Tibial nerve (tissue), 4 donors: ENCODE measurements at places on chromosomes 2 and 18.

DNA sequence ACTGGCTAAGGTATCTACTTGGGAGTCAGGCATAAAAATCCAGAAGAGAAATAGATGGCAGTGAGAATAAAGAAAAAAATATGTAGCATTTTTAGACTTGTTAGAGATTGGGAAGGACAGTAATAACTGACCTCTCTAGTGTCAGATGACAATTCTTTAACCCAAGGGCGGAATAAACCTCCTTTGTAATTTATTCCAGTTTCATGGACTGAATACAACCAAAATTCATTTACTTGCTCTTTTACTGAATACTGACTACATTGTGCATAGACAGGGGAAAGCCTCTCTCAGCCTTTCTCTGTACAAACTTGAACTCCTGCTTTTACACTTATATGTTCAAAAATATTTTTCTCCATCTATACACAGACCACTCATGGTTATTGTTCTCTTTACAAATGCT, 475.3 kb upstream of the RAB12 start:
- no peak for DNase-seq

GRCh38 chr2:134574611-134575330, 144.0 kb downstream of the TMEM163 start:
- no peak for DNase-seq

DNA sequence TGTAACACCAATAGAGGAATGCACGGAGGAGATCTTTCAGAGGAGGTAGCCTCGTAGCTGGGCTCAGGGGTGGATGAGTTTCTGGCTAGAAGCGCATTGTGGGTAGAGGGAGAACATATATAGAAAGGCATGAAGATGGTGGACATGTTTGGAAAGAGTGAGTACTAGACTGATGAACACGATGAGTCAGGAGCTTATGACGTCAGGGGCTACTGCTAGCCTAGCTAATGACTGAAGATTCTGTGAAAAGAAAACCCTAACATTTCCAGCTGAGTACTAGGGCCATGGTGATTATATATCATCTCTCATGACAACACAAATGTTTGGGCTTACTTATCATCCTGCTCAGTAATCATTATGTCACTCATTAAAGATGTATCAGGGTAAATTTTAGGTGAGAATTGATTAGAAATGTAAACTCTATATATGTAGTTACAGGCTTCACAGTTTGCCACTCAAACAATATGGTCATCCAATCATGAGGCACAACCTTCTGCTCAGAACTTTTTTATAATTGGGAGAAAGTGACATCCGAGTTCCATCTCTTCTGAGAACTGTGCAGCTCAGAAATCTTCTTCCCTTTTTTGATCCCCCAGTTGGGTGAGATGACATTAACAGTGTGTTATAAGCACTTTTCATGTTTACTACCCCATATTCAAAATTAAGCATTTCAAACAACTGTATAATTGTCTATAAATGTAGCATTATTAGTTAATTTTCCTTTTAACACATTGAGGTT, 22.2 kb upstream of the IL1RN start:
- no peak for DNase-seq

- no peak for DNase-seq
Observed at GRCh38 chr2:121605820-121606733, 43.2 kb downstream of the CLASP1 start.

- DNase-seq, result no peak
Observed at GRCh38 chr2:230602562-230603230, 109.9 kb upstream of the CAB39 start.

- DNase-seq, result no peak
Observed at GRCh38 chr2:11574176-11575046, 40.6 kb downstream of the GREB1 start.

DNA sequence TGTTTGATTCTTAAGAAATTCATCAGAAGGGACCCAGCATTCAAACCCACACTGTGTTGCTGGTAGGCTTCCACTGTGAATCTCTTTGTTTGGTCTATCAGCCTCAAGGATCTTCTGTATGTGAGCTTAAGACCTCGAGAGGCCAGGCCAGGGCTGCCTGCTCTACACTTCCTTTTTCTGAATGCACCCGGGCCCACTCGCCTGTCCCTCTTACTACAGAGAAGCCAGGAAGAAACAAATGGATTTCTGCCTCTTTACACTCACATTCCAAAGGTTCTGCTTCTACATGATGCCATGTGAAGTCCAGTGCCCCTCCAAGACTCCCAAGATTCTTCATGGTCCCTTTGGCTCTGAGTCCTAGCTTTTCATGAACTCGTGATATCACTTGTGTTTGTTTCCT, 25.4 kb upstream of the MRPL19 start:
- no peak for DNase-seq

GRCh38 chr2:164103271-164103670, 367.5 kb upstream of the FIGN start:
- no peak for DNase-seq

DNA sequence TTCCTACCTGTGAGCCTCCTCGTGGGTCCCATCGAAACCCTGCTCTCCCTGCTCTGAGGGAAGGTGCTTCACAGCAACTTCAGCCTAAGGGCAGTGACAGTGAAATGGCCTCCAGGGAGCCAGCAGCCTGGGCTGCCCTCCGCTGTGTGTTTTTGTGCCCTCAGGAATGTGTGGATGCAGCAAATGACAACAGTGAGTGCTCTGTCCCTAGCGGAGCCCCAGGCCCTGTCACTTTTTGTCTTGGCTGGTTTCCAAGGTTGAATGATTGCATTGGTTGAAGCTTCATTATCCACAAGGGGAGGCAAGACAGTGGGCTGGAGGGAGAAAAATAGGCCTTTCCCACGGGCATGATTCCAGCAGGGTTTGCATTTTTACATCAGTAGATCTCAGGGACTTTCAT, 42.9 kb downstream of the STON1 start:
- DNase-seq, result no peak

DNA sequence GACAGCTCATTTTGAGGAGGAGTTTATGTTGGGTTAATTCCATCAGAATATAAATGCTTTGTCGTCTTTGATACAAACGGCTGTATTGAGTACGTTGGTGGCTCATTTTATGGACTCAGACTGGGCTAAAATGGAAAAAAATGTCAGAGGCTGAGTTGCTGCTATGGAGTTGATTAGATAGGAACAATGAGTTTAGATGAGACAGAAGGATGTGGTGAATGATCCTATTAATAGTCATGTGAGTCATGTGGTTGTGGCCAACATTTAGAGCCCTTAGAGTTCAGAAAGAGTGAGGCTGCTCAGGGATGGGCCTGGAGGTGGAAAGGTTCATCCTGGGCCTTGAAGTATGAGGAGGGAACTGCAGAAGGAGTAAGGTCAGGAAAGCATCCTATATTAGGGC, 434.2 kb downstream of the MEIS1 start:
- DNase-seq, result no peak

DNA sequence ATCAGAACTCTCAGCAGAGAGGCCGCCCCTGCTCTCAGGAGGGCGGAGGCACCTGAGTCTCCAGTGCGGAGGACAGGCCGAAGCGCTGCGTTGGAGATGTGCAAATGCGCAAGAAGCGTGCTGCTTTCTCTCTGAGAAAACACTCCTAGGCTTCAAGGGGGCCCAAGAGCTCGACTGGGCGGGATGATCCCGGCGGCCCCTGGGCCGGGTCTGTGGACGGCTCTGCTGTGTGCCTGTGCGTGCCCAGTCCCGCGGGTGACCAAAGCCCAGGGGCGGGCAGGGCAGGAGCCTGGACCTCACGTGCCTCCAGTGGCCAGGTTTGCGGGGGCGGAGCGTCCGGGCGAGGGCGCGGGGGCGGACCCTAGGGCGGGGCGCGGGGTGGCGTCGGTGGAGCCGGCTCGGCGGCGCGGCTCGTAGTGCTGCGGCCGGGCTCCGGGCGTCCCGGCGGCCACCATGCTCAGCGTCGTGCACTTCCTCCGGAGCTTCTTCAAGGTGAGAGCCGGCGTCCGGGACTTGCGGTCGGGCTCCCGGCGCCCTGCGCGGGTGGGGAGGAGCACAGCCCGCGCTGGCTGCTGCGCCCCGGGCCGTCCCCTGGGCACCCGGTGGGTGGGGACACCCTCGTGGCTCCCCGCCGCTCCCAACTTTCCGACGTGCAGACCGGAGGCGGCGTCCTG, at the start of gene ARHGEF4:
TSS of gene ARHGEF4 (plus strand) at position 414 of the 674 bp plus-strand sequence. CDS start at position 454, 40 bp downstream.
- no peak for DNase-seq

DNA sequence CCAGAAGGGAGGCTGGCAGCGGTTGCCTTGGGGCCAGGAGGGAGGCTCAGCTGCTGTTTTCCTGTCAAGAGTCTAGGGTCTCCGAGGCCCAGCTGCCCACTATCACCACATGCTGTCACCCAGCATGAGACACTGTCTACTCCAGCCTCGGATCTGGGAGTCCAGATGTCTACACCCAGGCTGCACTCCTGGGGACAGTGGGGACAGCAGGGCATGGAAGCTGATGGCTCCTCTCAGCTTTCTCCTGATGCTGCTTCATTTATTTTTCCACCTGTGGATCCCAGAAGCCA, 134.0 kb downstream of the PTGR3 start:
- DNase-seq, result no peak

DNA sequence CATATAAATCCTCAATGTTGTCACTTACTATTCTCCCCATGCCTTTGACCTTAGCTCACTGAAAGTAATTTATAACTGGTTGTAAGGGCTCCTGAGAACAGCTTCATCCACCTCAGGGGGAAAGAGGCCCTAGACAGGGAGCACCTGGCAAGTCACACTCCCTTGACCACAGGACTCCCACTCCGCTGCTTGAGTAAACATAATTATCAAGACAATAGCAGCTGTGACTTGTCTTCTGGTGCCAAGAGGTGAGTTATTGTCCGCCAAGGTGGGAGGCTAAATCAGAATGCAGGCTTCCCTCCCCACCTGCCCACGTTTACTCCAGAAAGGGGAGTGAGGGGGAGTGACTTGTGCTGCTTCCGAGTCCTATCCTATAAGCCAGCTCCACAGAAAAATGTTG, 230.6 kb upstream of the LRATD1 start:
- no peak for DNase-seq

DNA sequence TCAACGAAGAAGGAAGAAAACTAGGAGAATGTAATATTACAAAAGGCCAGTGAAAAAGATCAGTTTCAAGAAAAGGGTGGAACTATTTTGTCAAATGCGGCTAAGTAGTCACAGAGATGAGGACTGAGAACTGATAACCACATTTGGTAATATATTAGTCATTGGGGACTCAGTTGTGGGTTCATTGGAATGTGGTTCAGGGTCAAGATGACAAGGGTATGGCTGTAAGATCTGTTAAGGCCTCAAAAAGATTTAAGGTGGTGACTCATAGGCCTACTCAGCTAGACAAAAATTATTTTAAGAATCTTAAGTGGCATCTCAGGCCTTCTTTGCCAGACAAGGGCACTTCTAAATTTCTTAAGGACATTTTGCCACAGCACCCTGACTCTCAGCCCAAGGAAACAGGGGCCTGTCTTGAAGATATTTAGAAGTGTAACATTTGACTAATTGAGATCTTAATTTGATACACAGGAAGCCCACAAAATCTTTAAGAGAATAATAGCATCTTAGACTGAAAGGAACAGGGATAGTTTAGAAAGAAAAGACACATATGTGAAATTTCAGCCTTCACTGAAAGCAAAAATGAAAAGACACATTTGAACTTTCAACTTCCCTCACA, 81.3 kb downstream of the STRADB start:
- no peak for DNase-seq

DNA sequence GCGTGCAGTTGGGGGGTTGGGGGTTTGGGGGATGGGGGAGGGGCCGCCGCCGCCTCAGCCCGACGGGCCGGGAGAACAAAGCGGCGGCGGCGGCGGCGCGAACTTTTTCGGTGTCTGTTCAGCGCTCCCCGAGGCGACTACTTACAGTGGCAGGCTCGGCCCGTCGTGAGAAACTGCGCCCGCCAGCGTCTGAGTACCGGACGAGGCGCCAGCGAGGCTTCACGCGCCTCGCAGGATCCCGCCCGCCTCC, 172 bp downstream of the PRKD3 start:
- DNase-seq, result peak; percentile 70

- DNase-seq, result peak; percentile 83
Observed at GRCh38 chr2:231714639-231715498, 6.5 kb downstream of the PTMA start.

DNA sequence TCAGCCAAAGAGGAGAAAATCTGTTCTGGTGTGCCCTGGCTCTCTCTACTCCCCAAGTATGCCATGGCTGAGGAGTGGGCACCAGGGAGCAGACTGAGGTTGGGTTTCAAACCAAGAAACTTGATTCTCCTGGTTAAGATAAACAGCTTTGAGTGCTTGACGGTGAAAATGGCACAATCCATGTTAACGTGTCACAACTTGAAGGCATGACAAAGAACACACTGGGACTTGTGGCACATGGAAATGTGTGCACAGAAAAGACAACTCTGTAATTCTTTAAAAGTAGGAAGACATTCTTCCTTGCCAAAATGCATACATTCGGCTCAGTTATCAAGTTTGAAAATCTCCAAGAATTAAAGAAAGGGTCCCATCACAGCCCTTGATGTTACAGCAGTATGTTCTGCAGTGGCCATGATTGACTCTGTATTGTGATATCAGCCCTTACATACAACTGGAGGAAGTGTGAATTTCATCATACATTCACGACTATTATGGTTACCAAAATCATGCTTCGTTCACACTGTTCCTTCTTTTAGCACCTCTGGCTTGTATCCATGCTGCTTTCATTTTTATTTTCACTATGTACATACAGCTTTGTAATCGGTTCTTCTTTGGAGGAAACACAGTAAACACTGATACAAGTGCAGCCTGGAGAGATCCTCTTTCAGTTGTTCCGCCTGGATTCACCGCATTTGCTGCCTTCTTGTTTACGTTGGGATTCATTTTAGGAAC, 15.6 kb upstream of the ACTG2 start:
- DNase-seq, result no peak

- DNase-seq, result no peak
Observed at GRCh38 chr18:228586-228985, 39.3 kb downstream of the THOC1 start.

DNA sequence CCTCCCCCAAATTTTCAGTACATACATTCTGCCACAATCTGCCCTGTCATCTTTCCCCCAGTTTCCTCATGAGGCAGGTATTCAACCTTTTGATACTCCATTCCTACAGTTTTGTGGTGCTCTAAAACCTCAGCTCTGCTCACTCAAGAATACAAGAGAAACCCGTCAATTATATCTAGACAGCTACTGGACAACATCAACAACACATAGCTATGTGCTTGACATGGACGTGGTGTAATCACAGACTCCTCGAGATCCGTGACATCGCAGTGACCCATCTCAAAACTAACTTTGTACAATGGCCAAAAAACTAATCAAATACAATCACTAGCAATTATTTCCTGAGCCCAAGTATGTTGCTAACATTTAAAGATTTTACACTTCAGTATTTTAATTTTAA, 23.6 kb downstream of the WDSUB1 start:
- DNase-seq, result no peak
